ENCODE measurements at places on chromosomes 3 and 15. TPM values are rescaled to one million over a fixed set of nuclear protein-coding genes. Genes with fewer than 3 reads are reported as not detected.

Gene EPM2AIP1
- total RNA-seq, result 26.5 TPM

Gene MAP2K5
- total RNA-seq, result 18.6 TPM

Gene SENP7
- 28.7 TPM for total RNA-seq

Gene SLC25A38
- 24.9 TPM for total RNA-seq

DNA sequence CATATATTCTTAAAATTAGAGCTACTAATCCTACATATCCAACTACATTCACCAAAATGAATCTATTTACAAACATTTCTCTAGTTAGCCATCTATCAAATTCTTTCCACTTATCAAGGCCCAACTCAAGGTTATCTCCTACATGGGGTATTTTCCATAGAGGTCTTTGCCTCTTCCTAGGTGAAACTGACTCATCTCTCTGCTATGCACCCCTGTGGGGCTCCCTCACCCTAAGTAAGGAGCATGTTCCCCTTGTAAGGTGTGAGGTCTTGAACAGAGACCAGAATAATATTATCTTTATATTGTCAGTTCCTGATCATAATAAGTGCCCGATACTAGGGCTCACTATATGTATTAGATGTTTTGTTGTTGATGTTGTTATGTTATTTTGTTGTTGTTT is 74.6 kb upstream of the TSC22D2 start:
- DNase-seq, result no peak
- no peaks in the 10 kb centered on the region for H3K36me3 ChIP-seq
- no peaks in the 10 kb centered on the region for H3K27me3 ChIP-seq
- H3K27ac ChIP-seq, result no peak overlapping the region
- H3K4me1 ChIP-seq, result no peaks in the 10 kb centered on the region
- H3K4me3 ChIP-seq, result no peak overlapping the region

GRCh38 chr15:54843006-54843405 is 353.7 kb downstream of the RSL24D1 start:
- no peak overlapping the region for H3K27ac ChIP-seq
- no peaks in the 10 kb centered on the region for H3K36me3 ChIP-seq
- H3K4me1 ChIP-seq, result no peaks in the 10 kb centered on the region
- DNase-seq, result no peak
- no peak overlapping the region for H3K4me3 ChIP-seq

DNA sequence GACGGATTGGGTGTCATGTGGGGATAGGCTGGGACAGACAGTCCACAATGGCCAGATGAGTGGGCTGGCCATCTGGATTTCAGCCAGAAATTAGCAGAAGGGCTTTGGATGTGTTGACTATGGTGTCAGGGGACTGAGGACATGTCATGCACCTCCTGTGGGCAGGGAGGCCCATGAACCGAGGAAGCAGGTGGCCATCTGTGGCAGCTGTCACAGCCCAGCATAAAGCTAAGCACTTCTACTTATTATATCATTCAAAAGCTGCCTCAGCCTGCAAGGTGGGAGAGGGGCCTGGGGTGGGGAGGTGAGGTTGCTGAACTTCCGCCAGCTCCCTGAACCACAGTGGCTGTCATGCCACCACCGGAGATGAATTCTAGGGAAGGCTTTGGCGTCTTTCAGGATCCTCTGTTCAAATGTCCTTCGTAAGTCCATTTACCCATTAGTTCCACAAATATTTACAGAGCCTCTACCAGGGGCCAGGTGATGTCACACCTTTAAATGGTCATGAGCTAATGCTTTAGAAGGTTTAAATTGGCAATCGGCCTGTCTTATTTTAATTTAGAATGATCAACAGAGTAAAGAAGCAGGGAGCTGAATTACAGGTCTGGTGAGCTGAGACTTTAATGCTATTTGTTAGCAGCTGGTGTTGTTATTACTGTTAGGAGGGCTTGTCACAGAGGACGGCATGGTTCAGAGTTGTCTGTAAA is 23.6 kb upstream of the CAV3 start:
- H3K4me3 ChIP-seq, result no peak overlapping the region
- H3K27ac ChIP-seq, result no peak overlapping the region
- DNase-seq, result no peak
- H3K4me1 ChIP-seq, result no peaks in the 10 kb centered on the region

GRCh38 chr3:49906073-49906743 is 2.5 kb upstream of the MST1R start:
- DNase-seq, result peak; percentile 43
- H3K27ac ChIP-seq, result no peak overlapping the region
- peaks cover 3% of the 10 kb centered on the region for H3K36me3 ChIP-seq
- peaks cover 13% of the 10 kb centered on the region for H3K4me1 ChIP-seq
- no peaks in the 10 kb centered on the region for H3K27me3 ChIP-seq

GRCh38 chr3:124832782-124833709 is 54.1 kb downstream of the ITGB5 start:
- peak overlapping the region; percentile 76 for H3K27ac ChIP-seq
- DNase-seq, result no peak
- H3K4me3 ChIP-seq, result no peak overlapping the region
- H3K36me3 ChIP-seq, result peaks cover 6% of the 10 kb centered on the region
- H3K27me3 ChIP-seq, result no peaks in the 10 kb centered on the region

DNA sequence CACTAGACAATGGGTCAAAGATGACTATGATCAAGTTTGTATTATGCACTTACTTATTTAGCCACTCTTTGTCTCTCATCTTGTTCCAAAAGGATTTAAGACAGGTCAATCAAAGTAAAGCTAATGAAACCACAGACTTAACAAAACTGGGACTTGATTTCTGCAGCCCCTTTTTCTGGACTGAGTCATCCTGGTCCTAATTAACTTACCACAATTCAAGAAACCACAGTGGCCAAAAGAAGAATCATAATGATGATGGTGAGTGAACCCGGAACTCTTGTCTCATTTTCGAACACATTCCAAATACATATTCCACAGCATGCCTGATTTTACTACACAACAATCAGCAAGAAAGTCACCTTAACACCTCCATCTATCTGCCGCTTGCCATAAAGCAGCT is 1333.0 kb downstream of the ROBO1 start:
- no peak overlapping the region for H3K4me3 ChIP-seq
- no peaks in the 10 kb centered on the region for H3K27me3 ChIP-seq
- no peaks in the 10 kb centered on the region for H3K36me3 ChIP-seq
- no peaks in the 10 kb centered on the region for H3K4me1 ChIP-seq
- DNase-seq, result no peak

DNA sequence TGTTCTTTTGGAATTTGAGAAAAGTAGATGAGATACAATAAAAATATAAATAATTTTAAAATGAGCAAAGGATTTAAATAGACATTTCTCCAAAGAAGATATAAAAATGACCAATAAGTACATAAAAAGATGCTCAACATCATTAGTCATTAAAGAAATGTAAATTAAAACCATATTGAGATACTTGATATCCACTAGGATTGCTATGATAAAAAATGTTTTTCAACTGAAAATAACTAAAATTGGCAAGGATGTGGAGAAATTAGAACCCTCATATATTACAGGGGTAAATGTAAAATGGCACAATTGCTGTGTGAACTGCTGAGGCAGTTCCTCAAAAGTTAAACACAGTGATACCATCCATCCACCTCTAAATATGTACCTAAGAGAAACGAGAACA is 38.8 kb downstream of the LRRFIP2 start:
- H3K27ac ChIP-seq, result no peak overlapping the region
- no peak for DNase-seq
- no peaks in the 10 kb centered on the region for H3K4me1 ChIP-seq
- no peaks in the 10 kb centered on the region for H3K36me3 ChIP-seq
- H3K27me3 ChIP-seq, result no peaks in the 10 kb centered on the region
- no peak overlapping the region for H3K4me3 ChIP-seq

DNA sequence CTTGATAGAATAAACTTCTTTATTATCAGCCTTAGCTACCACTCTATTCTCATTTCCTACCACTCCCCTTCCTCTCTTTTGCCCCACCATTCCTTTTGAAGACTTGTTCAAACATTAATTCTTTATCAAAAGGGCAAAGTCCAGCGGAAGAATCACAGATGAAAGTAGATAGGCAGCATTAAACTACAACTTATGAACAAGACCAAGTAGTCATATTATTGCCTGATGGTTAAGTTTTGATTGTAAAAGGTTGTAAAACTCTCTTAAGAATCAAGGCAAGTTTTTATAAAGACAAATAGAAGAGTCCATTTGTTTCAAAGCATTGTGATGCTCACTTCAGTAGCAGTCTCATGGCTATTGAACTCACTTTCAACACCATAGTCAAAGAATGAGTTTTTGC is 22.4 kb upstream of the TGFBR2 start:
- H3K36me3 ChIP-seq, result no peaks in the 10 kb centered on the region
- no peak for DNase-seq
- no peak overlapping the region for H3K27ac ChIP-seq
- H3K27me3 ChIP-seq, result no peaks in the 10 kb centered on the region
- H3K4me3 ChIP-seq, result no peak overlapping the region

DNA sequence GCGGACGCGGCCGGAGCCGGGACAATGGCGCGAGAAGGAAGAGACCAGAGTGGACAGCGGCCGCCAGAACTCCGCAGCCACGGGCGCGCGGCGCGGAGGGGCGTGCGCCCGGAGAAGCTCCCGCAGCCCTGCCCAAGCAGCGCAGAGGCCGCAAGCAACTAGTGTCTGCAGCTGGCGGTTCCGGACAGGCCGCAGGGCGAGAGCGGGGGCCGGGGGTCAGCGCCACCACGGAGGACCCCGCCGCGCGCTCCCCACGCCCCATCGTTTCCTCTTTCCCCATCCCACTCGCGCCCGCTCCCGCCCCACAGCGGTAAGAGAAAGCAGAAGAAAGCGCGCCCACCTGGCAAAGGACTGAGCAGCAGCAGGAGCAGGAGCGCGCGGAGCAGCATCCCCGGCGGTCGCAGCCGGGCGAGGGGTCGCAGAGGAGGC is 440 bp downstream of the PRTG start:
- no peaks in the 10 kb centered on the region for H3K27me3 ChIP-seq
- H3K36me3 ChIP-seq, result no peaks in the 10 kb centered on the region
- peak overlapping the region; percentile 75 for H3K4me3 ChIP-seq
- H3K4me1 ChIP-seq, result peaks cover under 1% of the 10 kb centered on the region

- H3K27ac ChIP-seq, result no peak overlapping the region
- peaks cover under 1% of the 10 kb centered on the region for H3K36me3 ChIP-seq
- DNase-seq, result no peak
- H3K4me1 ChIP-seq, result no peaks in the 10 kb centered on the region
- H3K27me3 ChIP-seq, result no peaks in the 10 kb centered on the region
Observed at GRCh38 chr15:84778194-84778593, 29.8 kb downstream of the ZNF592 start.

- H3K36me3 ChIP-seq, result peaks cover 3% of the 10 kb centered on the region
- H3K4me1 ChIP-seq, result no peaks in the 10 kb centered on the region
- no peak overlapping the region for H3K27ac ChIP-seq
Observed at GRCh38 chr15:99137877-99138276, 33.0 kb downstream of the SYNM start.

GRCh38 chr15:59424616-59425015 is 13.4 kb upstream of the FAM81A start:
- H3K27me3 ChIP-seq, result no peaks in the 10 kb centered on the region
- no peak overlapping the region for H3K4me3 ChIP-seq
- H3K4me1 ChIP-seq, result no peaks in the 10 kb centered on the region
- H3K27ac ChIP-seq, result no peak overlapping the region
- H3K36me3 ChIP-seq, result no peaks in the 10 kb centered on the region
- no peak for DNase-seq

DNA sequence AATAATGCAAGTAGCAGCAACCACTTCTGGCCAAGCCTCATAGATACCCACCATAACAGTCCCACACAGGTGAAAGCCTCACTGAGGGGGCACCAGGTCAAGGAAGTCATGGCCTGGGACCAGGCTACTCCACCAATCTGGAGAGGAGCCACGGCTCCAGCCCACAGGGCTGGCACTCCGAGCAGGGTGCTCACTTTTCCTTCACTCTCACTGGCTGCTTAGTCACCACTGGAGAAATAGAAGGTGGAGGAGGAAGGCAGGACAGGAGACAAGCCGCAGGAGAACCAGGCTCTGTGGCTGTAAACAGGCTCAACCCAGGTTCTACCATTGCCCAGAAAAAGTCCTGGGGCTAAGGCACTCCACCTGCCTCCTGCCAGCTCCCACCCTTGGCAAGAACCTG is 1.2 kb downstream of the USP19 start:
- peak overlapping the region; percentile 95 for H3K27ac ChIP-seq
- H3K4me1 ChIP-seq, result peaks cover 3% of the 10 kb centered on the region
- peak overlapping the region; percentile 80 for H3K4me3 ChIP-seq
- no peaks in the 10 kb centered on the region for H3K27me3 ChIP-seq
- H3K36me3 ChIP-seq, result peaks cover 76% of the 10 kb centered on the region
- no peak for DNase-seq

DNA sequence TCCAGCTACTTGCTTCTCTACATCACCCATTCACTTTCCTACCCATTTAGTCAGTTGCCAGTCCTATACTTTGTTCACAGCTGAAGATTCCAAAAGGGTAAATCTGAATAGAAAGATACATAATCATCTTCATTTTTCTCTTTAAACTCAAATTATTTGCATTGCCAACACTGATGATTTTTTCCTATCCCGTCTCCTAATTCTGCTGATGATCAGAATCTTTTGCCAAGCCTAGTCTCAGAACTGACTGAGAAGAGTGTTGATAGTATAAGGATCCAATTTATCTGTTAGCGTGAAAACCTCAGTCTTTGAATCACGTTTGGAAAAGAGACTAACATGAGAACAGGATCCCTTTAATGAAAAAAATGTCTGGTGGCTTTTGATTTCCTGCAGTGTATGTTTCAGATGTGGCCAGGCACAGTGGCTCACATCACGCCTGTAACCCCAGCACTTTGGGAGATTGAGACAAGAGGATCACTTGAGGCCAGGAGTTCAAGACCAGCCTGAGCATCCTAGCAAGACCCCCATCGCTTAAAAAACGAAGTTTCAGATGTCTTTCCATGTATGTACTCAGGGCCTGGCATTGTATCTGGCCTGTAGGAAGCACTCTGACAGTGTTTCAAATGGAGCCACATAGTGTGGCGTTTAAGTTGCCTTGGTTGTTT is 169.4 kb downstream of the KLHL25 start:
- no peaks in the 10 kb centered on the region for H3K4me1 ChIP-seq
- no peak for DNase-seq
- peak overlapping the region; percentile 56 for H3K27ac ChIP-seq

DNA sequence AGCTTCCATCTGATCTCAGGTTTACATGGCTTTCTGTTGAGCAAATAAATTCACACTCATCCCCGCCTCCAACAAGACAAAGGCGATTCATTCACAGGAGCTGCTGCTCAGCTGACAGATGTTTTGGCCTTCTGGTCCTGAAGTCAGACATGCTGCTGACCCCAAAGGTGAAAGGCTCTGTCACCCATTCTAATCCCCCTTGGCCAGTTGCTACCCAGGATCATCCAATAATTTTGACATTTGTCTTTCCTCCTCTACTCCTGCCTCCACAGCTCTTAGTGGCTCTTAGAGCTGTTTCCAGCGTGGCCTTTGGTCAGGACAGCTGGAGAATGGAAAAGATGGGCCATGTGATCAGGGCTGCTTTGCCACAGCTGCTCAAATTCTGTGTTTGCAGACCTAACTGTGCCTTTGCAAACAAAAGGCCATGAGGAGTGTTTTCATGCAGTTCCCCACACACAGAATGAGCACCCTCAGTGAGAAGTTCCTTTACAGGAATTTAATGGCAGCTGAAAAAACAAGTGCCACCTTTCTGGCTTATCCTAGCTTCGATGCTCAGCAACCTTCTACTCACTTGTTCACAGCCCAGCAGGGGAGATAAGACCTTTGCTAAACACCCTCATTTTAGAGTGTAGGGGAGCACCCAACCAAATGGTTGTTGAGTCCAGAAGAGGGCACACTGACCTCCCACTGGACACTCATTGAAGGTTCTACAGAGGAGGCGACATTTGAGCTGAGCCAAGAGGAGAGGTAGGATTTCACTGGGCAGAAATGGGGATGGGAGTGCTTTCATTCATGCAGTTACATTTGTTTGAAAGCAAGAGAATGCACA is 39.0 kb downstream of the CYP19A1 start:
- no peaks in the 10 kb centered on the region for H3K4me1 ChIP-seq
- no peaks in the 10 kb centered on the region for H3K27me3 ChIP-seq
- peak; percentile 49 for DNase-seq
- peak overlapping the region; percentile 59 for H3K27ac ChIP-seq
- no peak overlapping the region for H3K4me3 ChIP-seq
- no peaks in the 10 kb centered on the region for H3K36me3 ChIP-seq

Measured in kidney (tissue), 22 donors.